Stimulated activated CD8-positive, alpha-beta memory T cell treated with anti-CD3 and anti-CD28 coated beads, Interleukin-15, amount 100 ng/mL, for 24 hours (primary cell): ENCODE measurements at places on chromosomes 6 and 20.

GRCh38 chr20:63530788-63531160 is 6.4 kb downstream of the PTK6 start:
- DNase-seq, result no peak

GRCh38 chr6:147468634-147469033 is 39.9 kb upstream of the SAMD5 start:
- no peak for DNase-seq

DNA sequence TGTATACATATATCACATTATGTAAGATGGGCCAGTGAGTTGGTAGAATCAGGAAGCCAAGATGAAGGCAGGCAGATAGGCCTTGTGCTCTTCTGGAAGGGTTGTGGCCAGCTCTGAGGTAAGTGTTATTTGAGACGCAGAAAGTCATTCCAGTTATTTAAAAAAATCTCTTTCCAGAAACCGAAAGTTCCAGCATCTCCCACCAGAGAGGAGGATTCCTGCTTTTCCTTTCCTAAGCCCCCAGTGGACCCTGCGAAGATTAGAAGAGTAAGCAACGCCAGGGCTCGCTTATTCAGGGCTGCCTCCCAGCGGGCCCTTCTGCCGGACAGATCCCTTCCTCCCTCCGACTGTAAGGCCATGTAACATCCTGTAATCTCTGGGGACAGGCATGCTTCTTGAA is 20.4 kb downstream of the ARMC2 start:
- no peak for DNase-seq

DNA sequence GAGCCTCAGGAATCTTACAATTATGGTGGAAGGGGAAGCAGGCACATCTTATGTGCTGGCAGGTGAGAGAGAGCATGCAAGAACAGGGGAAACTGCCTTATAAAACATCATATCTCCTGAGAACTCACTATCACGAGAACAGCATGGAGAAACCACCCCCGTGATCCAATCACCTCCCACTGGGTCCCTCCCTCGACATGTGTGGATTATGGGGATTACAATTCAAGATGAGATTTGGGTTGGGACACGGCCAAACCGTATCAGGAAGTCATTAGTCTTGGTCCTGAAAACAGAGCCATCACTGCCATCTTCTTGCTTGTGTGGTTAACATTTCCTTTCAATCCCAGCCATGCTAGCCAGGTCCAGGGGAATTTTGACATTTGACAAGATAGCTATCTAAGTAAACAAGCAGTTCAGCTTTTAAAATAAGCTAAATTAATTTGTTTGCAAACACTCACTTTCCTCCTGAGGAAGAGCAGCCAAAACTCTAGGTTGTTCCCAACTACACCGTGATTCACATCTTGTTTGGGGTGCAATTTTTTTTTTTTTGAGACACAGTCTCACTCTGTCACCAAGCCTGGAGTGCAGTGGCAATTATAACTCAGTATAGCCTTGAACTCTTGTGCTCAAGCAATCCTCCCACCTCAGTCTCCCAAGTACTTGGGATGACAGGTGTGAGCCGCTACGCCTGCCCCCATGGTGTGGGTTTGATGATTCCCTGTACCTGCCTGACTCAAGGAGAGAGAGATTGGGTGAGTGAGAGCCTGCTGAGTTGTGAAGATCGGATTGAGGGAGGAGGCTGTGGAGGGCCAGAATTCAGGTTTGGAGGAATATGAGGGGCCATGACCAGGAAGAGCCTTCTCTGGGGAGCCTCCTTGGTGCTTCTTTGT is 13.0 kb upstream of the PPP1R14C start:
- DNase-seq, result no peak
